ENCODE measurements at places on chromosomes 16 and 17.
A peak's percentile ranks its signal among the peaks of the same experiment; 100 is the strongest.

DNA sequence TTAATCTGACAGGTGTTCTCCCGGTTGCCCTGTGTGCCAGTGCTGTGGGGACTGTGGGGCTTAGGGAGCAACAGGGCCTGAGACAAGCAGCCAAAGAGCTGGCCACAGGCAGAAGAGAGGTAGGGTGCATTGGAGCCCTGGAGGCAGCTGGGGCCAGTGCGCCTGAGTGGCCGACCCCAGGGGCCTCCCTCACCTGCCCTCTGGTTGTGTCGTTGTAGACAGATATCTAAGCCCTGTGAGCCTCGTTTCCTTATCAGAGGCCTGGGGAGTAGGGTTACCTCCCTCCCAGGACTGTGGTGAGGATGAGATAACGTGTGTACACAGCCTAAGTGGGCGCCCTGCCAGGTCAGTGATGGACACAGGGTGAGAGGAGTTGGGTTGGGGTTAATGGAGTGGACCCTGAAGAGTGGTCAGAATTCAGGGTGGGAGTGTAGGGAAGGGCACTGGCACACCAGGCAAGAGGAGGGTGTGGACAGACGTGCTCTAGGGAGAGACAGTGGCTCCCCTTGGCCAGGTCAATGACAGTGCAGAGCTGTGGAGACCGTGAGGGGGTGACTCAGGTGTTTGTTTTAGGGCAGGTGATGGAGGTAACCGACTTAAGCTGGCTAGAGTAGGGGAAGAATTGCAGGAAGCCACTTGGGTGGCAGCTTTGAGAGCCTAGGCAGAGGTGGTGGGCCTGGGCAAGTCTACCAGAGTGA, 3.4 kb downstream of the NARF start:
- DNase-seq: peak; percentile 18

DNA sequence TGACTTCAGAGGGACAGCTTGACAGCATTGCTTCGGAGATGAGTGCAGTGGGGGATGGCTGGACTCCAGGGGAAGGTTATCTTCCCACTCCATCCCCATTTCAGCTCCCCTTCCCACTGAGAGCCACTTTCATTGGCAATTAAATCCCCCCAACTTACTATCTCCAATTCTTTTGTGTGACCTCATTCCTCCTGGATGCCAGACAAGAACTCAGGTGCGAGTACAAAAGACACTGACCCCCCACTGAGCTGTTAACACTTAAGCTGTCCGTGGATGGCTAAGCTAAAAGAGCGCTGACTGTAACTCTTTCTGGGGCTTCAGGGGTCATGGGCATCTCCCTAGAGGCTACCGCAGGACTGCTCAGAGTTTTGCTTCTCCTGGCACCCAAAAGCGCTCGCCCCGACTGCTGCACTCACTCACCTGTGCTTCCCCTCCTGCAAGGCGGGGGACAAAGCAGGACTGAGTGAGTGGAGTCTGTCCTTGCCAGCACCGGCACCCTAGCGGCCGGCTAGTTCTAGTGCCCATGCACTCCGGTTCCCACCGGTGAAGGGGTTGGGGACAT, 44.8 kb upstream of the FBXO47 start:
- no peak for DNase-seq

- no peak for DNase-seq
Observed at GRCh38 chr17:77887464-77888241, 70.8 kb upstream of the TNRC6C start.

- no peak for DNase-seq
Observed at GRCh38 chr16:73192232-73192894, 144.4 kb upstream of the ZFHX3 start.

DNA sequence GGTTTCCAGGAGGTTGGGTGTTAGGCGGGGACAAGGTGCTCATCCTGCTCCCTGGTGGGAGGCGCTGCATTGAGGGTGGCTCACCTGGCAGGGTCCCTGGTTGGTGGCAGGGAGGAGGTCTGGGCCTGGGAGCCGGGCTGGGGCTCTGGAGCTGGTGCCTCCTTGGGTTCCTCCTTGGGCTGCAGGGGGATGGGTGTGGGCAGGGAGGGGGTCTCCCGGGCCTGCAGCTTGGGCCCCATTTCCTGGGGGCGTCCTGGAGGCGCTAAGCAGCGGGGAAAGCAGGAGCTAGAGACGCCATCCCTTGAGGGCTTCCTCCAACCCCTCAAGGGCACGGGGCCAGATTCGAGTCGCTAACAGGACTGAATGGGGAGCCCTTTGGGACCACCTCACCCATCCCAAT, 11.1 kb downstream of the CNGB1 start:
- DNase-seq: no peak

GRCh38 chr17:72514321-72514861, 393.6 kb downstream of the SOX9 start:
- DNase-seq: peak; percentile 51

DNA sequence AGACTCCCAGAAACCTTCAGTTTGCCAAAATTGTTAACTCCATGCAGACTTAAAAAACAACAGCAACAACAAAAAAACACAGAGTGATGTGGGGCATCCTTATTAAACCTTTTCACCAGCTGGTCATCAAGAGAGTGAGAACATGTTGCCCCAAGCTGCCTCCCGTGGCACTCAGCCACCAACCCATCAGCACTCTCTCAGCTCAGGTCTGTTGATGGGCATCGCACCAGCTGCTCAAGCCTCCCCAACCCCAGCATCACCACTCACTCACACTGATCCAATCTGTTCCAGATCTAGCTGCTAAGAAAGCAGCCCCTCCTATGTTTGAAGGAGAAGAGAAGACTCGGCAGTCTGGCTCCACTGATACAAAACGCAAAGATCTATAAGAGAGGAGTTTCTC, 46.8 kb downstream of the SLC39A11 start:
- no peak for DNase-seq

DNA sequence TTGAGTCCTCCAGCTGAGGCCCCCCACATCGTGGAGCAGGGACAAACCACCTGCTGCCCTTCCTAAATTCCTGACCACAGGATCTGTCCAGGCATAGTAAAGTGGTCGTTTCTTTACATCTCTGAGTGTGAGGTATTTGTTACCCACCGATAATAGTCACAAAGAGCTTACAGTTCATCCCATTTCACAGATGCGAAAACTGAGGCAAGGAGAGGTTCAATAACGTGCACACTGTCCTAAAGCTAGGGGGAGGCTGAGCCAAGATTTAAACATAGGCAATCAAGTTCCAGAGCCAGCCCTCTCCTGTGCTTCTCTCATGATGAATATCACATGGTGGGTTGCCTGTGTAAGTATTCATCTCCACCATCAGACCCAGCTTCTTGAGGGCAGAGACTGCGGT, 135.4 kb downstream of the CCT6B start:
- no peak for DNase-seq

DNA sequence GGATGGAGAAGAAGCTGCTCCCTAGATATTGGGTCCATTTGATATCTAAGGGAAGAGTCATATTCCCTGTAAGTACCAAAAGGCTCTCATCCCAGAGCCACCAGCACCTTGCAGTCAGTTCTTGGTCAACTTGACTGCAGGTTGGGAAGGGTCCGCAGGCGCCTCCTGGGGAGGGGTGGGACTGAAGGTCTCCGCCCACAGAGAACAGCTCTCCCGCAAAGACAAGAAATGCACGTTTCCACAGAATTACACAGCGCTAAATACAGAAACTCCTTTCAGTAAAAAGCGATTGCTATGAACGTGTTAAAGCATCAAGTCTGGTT, 864 bp upstream of the CTCF start:
- DNase-seq: no peak

- DNase-seq: no peak
Observed at GRCh38 chr17:78787444-78787843, 5.4 kb upstream of the CYTH1 start.

- DNase-seq: no peak
Observed at GRCh38 chr17:3029213-3029913, 34.0 kb downstream of the OR1D5 start.
